HFF-Myc (cell line): ENCODE measurements at places on chromosomes 12 and 14.

GRCh38 chr14:103016071-103016470, 41.3 kb downstream of the CDC42BPB start:
- no peak for DNase-seq

DNA sequence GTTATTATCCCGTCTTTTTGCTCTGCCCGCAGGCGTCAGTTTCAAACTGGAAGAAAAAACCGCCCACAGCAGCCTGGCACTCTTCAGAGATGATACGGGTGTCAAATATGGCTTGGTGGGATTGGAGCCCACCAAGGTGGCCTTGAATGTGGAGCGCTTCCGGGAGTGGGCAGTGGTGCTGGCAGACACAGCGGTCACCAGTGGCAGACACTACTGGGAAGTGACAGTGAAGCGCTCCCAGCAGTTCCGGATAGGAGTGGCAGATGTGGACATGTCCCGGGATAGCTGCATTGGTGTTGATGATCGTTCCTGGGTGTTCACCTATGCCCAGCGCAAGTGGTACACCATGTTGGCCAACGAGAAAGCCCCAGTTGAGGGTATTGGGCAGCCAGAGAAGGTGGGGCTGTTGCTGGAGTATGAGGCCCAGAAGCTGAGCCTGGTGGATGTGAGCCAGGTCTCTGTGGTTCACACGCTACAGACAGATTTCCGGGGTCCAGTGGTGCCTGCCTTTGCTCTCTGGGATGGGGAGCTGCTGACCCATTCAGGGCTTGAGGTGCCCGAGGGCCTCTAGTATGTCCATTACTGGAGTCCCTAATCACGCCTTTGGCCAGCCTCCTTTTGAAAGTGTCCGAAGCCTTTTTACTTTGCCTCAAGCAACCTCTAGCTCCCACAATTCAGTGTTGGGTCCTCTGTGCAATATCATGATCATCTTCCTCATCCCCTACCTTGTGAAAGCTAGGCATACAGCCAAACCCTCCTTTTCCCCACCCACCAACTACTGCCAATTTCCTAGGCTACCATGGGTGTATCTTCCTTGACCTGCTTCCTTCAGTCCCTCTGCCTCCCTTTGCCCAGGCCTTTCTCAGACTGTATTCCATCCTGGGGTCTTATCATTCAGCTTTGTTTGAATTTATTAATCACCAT, 891 bp downstream of the SPRYD4 start:
- no peak for DNase-seq

DNA sequence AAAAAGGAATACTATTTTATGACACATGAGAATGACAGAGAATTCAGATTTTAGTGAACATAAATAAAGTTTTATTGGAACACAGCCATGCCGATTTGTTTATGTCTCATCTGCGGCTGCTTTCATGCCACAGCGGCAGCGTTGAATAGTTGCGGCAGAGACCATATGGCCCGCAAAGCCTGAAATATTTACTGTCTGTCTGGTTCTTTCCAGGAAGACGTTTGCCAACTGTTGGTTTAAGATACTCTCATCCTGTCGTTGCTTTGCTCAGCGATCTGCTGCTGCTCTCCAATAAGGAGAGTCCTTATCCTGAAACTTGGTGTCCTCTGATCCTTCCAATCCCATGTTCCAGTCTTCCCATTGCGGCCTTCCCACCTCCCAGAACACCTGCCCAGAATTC, 89.9 kb downstream of the SLC24A4 start:
- no peak for DNase-seq

DNA sequence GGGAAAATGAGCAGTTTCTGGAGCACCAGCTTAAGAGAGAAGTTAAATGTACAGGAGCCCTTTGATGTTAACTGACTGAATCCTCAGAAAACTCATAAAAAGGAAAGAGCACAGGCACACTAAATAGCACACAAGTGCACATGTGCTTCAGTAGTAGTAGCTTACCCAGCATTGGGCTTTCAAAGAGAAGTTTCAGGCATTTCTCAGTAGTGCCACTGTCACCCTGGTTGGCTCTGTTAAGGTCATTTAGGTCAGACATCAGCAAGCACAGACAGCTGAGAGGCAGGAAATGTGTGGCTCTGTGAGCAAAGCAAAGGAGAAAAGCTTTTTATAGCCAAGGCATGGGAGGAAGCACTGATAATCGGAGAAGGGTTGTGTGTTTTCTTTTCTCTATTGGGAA, 96.3 kb upstream of the HIF1A start:
- no peak for DNase-seq
